ENCODE measurements at places on chromosomes 2 and 18.

- DNase-seq: no peak
Observed at GRCh38 chr2:121293450-121294325, 8.7 kb upstream of the TFCP2L1 start.

DNA sequence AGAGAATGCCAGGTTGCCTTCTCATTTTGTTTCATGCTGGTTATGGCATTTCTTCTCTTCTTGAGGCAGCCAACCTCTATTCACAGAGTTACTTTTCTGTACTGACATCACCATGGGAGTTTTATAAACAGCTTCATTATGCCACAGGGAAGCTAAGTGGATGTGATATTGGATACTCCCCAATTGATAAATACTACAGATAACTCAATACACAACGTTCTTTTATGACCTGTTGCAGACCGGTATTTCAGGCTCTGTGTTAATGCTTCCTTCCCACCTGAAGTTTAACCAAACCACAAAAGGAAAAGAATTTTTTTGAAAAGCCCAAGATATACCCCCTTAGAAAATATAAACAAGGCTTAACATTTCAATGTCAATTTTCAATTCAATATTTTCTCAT is 258.3 kb upstream of the SOX11 start:
- DNase-seq: peak; percentile 46

DNA sequence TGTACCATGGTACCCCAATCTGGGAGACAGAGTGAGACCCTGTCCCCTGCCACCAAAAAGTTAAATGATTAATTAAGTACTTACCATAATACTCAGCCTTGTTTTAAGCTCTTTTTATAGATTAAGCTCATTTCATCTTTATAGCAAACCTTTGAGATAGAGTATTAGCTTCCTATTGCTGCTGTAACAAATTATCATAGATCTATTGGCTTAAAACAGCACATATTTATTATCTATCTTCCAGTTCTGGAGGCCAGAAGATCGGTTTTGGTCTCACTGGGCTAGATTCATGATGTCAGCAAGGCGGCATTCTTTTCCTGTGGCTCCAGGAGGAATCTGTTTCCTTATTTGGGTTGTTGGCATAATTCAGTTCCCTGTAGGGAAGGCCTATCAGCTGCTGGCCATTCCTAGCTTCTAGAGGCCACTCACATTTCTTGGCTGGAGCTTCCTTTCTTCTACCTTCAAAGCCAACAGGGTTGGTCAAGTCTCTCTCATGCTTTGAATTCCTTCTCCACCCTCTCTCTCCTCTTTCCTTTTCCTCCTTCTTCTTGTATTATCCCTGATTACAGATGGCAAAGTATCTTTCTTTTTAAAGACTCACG is 13.7 kb upstream of the GREB1 start:
- no peak for DNase-seq

- no peak for DNase-seq
Observed at GRCh38 chr2:100603414-100603813, 40.6 kb downstream of the PDCL3 start.

- no peak for DNase-seq
Observed at GRCh38 chr18:58862356-58862755, 2.3 kb upstream of the ZNF532 start.

GRCh38 chr2:75844651-75845050 is 133.9 kb upstream of the GCFC2 start:
- DNase-seq: no peak
